EL (cell line): ENCODE measurements at places on chromosomes 12 and 14.

DNA sequence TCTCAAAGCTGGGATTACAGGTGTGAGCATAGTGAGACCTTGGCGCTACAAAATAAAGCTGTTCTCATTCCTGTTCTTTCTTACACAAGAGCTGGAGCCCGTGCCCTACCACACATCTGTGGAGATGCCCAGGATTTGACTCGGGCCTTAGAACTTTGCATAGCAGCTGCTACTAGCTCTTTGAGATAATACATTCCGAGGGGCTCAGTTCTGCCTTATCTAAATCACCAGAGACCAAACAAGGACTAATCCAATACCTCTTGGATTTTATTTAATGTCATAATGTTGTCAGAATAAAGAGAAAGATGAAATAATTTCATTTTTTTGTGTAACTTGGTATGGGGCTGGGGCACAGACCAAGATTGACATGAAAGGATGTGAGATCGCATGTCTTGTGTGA is 7.6 kb downstream of the PNP start:
- DNase-seq: no peak

- DNase-seq: peak; percentile 84
Measured at GRCh38 chr14:32134448-32135097, 57.5 kb downstream of the ARHGAP5 start.

DNA sequence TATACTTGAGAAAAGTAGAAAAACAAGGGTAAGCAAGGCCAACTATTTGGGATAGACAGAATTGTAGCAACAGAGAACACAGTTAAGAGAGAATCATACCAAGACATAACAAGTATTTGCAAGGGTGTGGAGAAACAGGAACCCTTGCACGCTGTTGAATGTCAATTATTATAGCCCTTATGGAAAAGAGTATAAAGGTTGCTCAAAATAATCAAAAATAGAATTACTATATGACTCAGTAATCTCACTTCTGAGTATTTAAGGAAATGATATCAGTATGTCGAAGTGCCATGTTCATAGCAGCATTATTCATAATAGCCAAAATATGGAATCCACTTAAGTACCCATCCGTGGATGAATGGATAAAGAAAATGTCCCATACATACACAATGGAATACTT is 193.3 kb downstream of the PHLDA1 start:
- no peak for DNase-seq

DNA sequence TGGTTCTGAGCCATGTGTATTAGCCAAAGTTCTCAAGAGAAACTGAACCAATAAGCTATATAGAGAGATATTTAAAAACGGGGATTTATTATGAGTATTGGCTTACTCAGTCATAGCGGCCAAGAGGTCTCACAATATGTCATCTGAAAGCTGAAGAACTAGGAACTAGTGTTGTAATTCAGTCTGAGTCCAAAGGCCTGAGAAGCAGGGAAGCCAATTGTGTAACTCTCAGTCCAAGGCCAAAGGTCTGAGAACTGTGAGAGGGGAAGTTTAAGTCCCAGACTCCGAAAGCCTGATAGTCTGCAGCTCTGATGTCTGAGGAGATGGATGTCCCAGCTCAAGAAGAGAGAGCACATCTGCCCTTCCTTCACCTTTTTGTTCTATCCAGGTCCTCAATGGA is 344.8 kb upstream of the USP15 start:
- no peak for DNase-seq

- no peak for DNase-seq
Measured at GRCh38 chr14:45400950-45401640, 148.1 kb upstream of the MIS18BP1 start.

DNA sequence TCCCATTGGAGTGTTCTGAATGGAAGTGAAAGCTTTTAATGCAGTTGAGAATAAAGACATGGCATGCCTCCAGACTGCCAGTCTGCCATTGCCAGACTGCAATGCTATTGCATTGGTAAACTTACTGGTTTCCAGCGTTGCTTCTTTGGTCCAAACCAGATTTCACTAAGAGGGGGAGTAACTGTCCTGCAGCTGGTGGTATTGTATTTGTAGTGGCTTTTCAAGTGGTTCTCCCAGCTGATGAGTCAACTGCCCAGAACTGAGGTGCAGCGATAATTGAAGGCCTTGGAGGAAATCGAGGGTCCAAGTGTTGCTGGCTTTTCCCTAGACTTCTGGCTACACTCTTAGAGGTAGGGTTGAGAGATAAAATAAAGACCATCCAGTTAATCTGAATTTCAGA is 31.9 kb downstream of the ERG28 start:
- no peak for DNase-seq

DNA sequence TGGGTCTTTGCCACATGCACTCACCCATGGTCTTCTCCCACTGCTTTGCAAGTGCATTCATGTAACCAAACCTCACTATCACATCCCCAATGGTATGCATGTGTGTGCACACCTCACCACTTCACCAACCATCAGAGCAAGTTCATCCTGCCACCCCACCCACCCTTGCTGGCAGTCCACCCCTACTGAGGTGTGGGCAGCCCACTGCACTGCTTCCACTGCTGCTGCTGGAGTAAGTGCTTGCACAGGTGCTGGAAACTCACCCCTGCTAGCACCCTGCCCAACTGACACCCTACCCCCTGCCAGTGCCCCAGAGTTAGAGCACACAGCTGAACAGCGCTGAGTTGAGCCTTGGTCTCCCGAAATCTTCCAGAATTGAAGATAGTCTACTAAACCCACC is 46.1 kb upstream of the CLEC14A start:
- no peak for DNase-seq

DNA sequence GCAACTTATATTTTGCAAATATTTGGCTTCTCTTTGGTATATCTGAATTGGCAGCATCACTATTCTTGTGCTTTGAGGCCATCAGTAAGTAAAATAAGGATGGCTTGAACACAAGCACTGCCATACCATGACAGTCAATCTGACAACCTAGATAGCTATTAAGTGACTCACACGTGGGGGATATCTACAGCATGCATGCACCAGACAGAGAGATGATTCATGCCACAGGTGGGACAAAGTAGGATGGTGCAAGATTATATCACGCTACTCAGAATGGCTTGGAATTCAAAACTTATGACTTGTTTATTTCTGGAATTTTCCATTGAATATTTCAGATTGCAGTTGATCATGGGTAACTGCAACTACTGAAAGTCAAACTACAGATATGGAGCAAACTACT is 675.6 kb upstream of the MDGA2 start:
- DNase-seq: no peak

DNA sequence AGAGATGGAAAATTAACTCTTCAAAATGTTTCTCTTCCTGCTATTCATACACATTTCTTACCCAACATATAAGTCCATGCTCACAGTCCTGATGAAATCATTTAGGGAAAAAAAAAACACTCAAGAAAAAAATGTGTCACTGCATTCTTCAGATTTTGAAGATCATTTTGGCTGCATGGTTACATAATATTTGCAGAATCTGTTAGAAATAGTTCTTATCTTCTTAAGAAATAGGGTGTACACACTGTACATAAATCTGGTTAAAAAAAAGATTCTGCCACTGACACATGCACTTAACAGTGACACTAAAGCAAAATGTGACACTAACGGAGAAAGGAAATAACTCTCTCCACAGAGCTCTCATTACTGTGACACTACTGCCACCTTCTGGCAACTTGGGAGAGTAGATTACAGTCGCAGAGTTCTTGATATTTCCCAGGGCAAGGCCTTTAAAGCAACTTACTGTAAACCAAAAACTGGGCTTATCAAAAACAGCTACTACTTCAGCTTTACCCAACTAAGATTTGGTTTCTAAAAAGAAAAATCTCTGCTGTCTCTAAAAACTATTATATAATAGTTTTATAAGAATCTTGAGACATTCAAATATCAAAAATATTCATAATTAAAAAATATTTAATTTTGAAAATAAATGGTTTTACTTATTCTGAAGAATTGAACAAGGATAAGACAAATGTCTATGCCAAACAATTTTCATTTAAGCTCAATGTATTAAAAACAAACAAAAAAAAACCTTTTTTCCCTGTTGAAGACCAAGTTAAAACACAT is 65.0 kb downstream of the SETD3 start:
- peak; percentile 81 for DNase-seq

GRCh38 chr14:104974665-104975390 is 3.3 kb downstream of the AHNAK2 start:
- no peak for DNase-seq

- DNase-seq: no peak
Measured at GRCh38 chr14:103538291-103539055, 9.5 kb downstream of the TRMT61A start.

DNA sequence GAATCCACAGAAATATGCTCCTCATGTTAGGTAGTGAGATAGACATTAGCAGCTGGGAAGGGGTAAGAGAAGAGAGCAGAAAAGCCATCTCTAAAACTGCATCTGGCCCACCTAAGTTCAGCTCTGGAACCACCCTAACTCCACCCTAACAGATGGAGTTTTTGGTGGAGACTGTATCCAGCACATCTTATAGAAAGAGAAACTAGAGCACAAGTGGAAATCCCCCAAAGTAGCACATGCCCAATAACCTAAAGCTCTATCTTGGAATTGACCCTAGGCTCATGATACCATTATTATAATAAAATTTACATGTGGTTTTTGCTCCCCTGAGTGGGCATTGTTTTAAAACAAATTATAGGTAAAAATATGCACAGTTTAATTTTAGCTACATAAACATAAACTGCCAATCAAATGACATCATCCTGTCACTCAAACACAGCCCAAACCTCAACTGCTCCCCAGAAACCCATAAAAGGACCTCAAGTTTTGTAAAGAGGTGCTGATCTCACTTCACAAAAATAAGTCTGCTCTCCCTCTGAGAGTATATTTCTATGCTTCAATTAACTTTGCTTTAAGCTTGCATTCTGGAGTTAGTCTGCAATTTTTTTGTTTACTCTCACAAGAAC is 206.4 kb downstream of the PIK3C2G start:
- peak; percentile 4 for DNase-seq

DNA sequence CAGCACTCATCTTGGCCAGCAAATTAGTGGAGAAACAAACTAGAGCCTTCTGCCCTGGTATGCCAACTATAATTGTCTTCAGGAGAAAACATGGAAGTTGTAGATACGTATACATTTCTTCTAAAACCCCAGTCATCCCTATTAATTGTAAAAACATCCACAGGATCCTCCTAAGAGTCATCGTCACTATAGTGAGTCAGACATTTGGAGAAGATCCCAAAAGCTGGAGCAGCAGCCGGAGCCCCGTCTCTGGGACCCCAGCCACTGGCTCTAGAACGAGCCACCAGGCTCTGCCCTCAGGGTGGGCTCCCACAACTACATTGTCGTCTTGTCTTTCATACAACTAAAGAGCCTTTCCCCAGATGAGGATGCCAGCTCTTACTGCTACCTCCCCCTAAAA is 15.5 kb downstream of the PRKAB1 start:
- DNase-seq: peak; percentile 70

GRCh38 chr14:98323836-98324235 is 948.2 kb downstream of the BCL11B start:
- DNase-seq: no peak

GRCh38 chr12:62760779-62761178 is 174.2 kb downstream of the PPM1H start:
- no peak for DNase-seq

DNA sequence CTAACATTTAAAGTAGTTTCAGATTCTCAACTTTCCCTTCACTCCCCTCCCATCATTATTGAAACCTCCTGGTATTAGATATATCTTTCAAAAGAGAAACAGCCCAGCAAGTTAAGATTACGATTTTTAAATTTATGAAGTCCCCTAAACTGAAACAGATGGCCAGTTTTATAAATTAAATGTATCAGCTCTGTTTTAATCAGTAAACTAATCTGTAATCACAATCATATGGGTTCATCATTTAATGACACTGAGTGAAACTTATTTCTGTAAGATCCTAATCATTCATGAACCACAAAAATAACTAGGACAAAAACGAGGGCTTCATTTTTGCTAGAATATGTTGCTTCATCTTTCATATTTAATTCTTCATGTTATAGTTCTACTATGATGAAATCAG is 137.8 kb downstream of the EPS8 start:
- DNase-seq: no peak

GRCh38 chr12:42235426-42235825 is 2.6 kb downstream of the YAF2 start:
- DNase-seq: no peak

DNA sequence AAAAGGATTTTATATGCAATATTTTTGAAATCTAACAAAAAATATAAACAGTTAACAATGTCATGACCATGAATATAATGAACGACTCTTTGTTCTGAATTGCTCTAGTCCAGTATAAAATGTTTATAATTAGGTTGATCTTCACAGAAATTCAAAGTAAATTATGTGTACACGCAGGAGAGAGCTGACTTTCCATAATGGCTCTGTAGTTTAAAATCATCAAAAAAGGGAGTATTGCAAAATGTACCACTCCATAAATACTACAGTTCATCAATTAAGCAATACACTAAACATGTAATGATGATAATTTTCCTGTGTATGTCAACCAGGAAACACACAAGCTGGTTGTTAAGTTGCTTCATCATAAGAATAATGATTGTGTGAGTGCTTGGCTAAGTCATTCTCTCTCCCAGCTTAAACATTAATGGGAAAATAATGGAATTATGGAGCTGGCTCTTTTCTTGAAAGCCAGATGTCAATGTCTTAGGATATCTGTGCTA is 189.5 kb upstream of the PLEKHG7 start:
- no peak for DNase-seq

GRCh38 chr14:97994020-97994531 is 1196.9 kb downstream of the VRK1 start:
- DNase-seq: no peak

DNA sequence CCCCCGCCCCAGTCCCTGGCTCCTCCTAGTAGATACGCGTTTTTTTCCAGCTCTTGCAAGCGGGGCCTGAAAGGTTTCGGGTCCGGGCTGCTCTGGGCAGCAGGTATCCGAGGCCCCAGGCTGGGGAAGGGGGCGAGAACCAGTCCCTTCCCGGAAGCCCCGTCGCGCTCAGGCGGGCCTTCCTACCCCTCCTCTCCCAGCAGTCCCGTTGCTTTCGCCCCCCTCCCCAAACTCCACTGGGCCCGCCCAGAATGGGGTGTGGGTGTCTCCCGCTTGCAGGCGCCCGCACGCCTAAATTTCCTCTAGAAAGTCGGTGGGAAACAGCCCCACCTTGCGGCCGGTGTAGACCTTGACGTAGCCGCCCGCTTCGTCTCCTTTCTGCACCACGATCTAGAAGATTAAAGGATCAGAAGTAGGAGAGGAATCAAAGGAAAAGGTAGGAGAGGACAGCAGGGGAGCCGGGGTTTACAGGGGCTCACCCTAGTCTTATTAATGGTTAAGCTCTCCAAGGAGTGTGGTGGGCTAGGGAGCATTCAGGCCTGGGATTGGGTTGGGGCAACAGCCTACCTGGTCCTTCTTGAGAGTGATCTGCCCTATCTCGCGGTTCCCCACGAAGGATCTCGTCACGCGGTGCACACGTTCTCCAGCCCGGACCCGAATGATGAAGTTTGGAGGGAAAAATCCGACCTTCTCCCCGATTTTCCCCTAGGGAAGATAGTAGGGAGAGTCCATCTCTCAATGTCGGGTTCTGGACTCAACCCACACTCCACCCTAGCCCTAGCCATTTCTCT is 7.3 kb downstream of the STAC3 start:
- peak; percentile 63 for DNase-seq
